CD8-positive, alpha-beta memory T cell (primary cell): ENCODE measurements at places on chromosomes 16 and 17. TPM values are rescaled to one million over a fixed set of nuclear protein-coding genes. Genes with fewer than 3 reads are reported as not detected.

DNA sequence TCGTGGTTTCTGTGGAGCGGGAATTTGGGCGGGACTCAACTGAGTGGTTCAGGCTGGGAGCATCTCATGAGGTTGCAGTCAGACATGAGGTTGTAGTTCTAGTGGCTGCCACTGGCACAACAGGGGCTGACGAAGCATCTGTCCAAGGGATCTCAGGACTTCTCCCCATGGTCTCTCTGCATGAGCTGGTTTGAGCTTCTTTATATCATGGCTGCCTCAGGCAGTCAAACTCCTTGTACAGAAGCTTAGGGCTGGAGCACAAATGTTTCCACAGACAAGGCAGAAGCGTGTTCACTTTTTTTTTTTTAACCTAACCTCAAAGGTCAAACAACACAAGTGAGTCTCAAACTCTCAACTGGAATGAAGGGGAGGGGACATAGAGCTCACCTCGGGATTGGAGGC is 243.3 kb downstream of the MSI2 start:
- DNase-seq: no peak

- no peak for DNase-seq
Measured at GRCh38 chr16:19485611-19486010, 36.3 kb downstream of the GDE1 start.

CCL4 gene
- 161 TPM for polyA plus RNA-seq

DNA sequence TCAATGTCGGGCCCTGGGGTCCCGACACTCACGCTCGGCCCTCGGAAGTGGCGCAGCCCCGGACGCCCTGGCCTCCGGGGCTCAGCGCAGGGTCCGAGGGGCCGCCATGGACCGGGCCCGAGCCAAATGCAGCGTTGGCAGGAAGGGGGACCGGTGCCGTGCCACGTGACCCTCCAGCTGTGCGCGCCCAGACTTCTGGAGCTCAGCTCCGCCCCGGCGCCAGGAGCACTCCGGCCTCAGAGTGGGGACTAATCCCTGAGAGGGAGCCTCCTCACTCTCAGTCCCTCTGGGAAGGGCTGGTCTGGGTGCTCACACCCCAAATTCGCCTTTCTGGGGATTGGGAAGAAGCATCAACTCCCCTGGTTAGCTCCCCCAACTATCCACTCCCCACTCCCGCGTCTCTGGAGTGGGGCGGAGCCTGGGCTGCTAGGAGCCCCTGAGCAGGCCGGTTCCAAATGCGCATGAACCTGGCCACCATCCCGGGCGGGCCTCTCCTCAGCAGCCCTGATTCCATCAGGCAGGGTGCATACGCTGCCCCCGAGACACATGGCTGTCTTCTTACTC is at the start of gene B3GNT9:
B3GNT9 (minus strand) TSS at position 166 of the 564 bp plus-strand sequence. CDS start 513 bp downstream, outside the sequence.
- no peak for DNase-seq
